ENCODE measurements at places on chromosomes 2 and 18.

GRCh38 chr2:42031281-42032223 lies 16.3 kb upstream of the PKDCC start:
- no peak for DNase-seq

DNA sequence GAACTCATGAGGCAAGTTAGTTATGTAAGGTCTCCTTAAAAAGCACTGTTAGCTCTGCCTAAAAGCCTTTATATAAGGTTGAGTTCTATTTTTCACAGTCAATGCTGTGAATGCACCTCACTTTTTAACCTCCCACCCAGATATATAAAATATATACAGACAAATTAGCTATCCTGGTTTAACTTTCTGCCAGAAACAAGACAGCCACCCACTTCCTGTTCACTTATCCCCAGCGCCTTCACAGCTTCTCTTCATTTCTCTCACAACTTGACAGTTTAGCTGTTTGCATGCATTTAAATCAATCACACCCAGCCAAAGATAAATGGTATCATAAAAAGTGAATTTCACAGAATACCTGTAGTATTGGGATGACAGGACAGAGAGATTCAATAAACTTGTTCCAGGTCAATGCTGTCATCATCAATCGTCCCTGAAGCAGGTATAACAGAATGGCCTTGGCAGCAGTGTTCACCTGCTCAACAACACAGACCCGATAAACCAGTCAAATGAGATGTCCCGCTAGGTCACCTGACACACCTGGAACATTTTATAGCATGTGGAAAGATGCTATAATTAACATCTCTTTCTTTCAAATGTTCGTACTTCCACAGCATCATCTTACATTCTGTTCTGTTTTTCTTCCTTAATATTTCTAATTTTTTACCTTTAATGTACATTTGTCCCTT lies 55.7 kb downstream of the RTTN start:
- DNase-seq, result no peak

GRCh38 chr2:75716406-75716805 lies 5.7 kb upstream of the GCFC2 start:
- DNase-seq, result no peak

DNA sequence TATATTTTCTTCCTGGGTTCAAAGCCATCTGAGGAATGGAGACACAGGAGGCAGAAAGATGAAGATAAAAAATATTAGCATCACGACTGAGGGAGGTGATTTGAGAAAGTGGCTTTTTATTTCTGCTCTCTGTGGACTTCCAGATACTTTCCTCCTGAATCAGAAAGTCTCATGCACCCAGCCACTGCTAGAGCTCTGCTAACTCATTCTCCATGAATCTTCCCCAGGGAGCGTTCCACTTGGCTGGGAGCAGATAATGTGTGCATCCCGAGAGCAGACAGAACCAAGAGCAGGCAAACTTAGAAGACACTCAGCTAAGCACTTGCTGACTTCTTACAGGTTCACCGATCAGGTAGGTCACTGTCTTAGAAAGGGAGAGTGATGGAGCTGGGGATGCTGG lies 264.1 kb upstream of the THUMPD2 start:
- DNase-seq, result no peak

DNA sequence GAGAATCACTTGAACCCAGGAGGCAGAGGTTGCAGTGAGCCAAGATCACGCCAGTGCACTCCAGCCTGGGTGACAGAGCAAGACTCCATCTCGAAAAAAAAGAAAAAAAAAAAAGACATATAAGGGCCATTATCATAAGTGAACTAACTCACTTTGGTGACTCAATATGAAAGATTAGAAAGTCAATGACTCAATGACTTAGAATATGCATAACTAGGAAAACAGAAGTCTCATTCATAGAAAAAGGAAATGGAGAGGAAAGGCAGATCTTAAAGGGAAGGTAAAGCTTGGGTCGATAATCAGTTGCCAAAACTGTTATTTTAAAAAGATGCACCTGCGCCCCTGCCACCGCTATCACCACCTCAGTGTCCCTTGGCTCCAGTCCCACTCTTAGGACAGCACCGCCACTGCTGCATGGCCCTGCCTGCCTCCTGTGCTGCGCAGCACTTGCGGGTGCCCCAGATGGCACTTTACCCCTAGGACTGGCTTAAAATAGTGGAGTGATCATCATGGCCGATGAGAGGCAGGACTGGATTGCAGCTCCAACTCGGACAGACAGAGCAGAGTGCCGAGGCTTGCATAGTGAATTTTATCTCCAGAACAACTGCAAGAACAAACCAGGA lies 54.7 kb downstream of the INO80D start:
- DNase-seq, result no peak

DNA sequence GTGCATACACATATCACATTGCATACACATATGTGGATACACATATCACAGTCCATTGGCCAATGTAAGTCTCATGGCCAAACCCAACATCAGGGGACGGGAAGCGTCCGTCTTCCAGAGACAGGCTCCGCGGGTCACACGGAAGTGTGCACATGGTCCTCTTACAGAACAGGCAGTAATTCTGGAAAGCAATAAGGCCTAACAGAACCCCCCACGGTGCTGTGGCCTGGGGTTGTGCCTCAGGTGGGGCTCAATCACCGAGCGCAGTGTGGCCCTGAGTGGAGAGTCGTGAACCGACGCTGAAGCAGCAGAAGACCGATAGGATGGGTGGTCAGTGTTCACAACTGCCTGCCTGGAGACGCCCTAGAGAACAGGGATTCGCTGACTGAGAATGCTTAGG lies 857.3 kb downstream of the GALR1 start:
- no peak for DNase-seq

DNA sequence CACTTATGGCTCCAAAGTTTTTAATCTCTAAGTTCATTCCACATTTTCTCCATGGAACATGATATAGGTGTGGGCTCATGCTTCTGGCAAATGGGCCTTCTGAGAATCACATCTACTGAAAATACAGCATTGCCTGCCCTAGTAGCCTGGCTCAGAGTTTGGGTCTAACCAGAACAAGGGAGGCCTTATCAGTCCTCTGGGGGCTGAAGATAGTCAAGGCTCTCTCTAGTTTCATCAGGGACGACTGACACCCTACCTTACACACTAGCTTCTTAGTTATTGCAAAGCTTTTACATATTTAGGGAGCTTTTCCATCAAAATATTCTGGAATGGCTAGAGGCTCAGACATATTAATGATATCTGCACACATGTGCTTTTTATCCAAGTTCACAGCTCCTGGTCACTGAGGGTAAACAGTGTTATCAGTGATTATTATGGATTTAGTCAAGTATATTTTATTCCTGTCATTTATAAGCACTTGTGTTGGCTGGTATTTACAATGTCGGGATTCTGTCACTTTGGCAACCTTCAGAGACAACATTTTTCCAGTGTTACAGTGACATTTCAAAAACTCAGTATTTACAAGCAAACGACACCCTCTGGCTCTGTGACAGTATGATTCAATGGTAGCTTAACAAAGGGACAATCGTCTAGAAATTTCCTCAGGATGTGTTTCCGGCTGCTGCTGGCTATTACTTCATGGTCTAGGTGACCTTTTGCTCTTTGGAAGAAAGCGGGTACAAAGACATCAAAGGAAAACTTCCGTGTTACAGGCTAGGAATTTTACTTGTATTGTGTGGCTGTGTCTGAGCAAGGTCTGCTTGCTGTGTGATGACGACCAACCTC lies 200.6 kb downstream of the TCF4 start:
- no peak for DNase-seq

GRCh38 chr2:101362777-101363176 lies 24.5 kb downstream of the CREG2 start:
- DNase-seq, result no peak

DNA sequence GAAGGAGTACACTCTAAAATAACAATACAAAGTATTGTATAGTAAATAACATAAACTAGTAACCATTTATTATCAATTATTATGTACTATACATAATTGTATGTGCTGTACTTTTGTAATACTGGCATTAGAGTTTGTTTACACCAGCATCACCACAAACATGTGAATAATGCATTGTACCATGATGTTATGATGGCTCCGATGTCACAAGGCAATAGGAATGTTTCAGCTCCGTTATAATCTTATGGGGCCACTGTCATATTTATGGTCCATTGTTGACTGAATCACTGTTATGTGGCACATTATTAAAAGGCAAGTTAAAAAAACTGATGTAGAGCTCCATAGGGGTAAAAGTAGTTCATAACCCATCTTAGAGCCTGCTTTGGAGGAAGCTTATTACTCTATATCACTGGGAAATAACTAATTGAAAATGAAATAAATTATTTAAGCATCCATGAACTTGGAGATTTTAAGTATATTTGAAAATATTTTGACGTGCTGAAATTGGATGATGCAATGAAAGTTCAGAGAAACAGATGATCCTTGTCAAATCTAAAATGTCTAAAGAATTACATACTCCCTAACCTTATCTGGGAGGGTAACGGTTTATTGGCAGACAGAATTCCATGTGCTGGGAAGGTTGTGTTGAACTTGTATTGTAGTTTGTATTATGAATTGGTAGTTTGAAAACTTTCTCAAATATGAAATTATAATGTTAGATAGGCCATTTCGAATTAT lies 2.4 kb downstream of the SKA1 start:
- DNase-seq, result no peak

GRCh38 chr18:78822171-78822948 lies 157.3 kb upstream of the SALL3 start:
- no peak for DNase-seq

DNA sequence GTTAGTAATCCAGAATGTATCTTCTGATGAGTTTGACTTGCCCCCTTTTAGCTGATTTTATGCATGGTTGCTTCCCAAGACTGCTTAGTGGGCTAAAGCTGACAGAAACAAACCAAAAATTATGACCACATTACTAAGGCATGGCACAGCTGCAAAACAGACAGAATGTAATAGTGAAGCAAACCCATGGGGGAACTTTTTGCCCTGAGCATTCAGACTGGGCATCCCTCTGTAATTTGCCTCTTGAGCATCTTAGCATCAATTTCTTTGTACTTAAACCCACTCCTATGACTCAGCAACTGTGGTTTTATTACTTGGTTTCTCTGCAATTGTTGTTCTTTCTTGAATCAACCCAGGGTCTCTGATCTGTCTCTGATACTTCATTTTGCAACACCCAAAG lies 487.3 kb upstream of the DCC start:
- no peak for DNase-seq

DNA sequence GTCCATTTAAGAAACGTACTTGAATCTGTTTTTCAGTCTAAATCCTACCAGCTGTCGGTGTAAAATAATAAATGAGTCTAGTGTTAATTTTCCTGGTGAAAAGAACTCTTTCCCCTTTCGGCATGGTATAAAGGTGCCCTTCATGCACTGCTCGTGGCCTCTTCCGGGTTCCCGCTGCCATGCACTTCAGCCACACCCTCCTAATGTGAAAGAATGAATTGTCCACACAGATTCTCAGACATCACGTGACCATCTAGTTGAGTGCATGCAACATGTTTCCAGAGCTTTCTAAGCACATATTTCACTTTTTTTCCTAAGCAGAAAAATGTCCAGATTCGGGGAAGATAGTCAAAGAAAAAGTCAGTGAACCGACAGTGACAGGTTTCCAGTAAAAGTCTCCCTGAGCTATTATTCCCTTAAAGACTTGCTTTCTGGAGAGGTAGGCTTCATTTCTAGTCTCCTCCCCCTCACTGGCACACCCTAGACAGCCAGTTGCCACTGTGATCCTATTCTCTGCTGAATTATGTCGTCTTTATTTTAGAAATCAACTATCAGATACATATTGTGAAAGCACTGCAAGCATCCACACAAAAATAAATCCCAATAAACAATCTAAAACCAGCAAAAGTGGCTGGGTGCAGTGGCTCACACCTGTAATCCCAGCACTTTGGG lies 65.9 kb upstream of the RPL31 start:
- DNase-seq, result no peak

GRCh38 chr2:176380341-176380740 lies 111.1 kb downstream of the MTX2 start:
- no peak for DNase-seq

GRCh38 chr2:230865766-230866755 lies 1.3 kb downstream of the ITM2C start:
- peak; percentile 62 for DNase-seq

DNA sequence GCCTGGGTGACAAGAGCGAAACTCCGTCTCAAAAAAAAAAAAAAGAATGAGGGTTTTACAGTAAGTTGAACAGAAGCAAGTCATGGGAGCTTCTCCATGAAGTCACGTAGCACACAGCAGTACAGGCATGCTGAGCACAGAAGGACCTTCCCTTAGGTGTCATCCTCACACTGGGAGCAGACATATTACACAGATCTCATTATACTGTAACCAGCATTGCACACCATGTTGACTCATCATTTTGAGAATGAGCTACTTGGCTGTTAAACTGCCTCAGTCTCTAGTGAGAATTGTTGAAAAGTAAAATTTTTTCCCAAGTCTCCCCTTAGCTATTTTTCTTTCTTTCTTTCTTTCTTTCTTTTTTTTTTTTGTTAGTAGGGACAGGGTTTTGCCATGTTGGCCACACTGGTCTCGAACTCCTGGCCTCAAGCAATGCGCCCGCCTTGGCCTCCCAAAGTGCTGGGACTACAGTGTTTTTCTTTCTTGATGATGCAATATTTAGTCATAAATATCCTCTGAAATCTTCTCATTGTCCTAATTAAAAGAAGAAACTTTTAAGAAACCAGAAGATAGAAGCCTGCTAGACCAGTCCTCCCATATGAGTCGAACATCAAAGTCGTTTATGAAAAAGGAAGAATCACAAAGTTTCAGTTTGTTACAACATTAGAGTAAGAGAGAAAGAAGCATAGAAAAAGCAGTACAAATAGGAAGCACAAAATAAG lies 37.9 kb upstream of the PPP1CB start:
- no peak for DNase-seq

GRCh38 chr2:228725031-228725430 lies 543.5 kb upstream of the SPHKAP start:
- DNase-seq, result no peak

GRCh38 chr2:239297142-239298004 lies 103.4 kb downstream of the HDAC4 start:
- no peak for DNase-seq

DNA sequence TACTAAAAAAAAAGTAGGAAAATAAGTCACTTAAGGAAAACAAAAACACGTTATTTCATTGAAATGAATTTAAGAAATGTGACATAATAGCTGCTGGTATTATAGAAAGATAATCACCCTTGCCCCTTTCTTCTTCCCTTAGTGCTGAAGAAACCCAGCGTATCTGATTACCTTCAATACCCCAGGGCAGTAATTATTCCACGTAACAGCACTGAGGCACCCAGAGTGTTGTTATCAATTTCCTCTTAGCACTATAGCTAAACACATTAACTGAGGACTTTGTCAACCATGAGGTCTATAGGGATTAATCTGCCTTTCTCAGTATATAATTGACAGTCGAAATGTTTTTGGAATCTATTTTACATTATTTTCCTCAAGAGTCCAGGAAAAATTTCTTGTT lies 180.0 kb upstream of the NXPH2 start:
- no peak for DNase-seq

GRCh38 chr2:68663371-68664156 lies 20.2 kb downstream of the PROKR1 start:
- DNase-seq, result no peak

DNA sequence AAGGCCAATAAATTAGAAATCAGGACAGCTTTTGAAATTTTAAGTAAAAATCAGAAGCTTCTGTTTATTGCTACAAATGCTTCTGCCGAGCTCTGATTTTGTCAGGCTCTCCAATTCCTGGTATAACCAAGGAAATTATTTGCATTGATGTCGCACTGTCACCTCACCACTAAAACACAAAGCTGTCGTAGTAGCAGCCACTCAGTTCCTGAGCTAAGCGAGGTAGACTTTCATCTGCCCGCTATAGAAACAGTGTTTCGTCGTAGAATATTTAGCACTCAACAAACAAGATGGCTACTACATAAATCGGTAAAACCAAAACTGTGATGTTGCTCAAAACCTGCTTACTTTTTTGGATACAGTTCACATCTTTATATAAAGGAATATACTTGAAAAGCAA lies 141.3 kb upstream of the FOSL2 start:
- no peak for DNase-seq
